NCI-H524 treated with DMSO at 0.1 percent for 48 hours (cell line): ENCODE measurements at places on chromosomes 7 and 10.

DNA sequence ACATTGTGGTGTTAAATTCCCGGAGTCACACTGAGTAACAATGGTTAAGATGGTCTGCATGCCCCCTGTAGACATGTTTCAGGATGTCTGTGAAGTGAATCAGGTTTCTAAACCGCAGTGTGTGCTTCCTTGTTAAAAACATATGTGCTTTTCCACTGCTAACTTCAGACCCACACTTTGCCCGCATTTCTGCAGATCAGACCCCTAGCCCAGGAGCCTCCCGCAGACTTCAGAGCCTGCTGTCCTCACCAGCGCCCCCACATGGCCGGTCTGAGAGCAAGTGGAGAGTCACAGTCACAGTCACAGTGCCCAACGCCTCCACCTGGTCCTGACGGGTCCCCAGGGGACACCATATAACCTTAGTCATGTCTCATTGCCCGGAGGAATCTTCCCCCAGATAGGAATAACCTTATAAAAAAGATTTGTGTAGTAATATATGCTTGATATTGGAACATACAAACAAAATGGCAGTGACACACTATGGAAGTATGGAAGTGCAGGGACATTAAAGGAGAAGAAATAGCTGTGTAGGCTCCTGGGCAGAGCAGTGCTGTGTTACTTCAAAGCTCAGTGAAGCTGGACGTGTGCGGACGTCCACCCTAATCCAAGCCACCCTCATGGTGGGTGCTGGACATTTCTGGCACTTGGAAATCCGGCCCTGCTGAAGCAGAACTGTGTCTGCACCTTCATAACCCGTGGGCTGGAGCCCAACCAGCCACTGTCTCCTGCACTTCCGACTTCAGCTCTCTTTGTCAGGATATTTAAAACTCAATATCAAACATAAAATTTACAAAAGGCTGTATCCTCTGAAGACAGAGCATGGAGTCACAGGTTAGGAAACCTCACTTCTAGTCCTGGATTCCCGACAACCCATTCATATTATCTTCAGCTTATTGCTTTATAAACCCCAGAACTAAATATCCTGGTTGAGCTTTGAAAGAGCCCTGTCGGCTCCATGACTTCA, 29.0 kb downstream of the GSTO2 start:
- no peak for DNase-seq

- no peak for DNase-seq
Measured at GRCh38 chr7:25429731-25430130, 201.4 kb upstream of the NPVF start.

- DNase-seq: no peak
Measured at GRCh38 chr10:114261076-114261475, 22.0 kb downstream of the VWA2 start.

- no peak for DNase-seq
Measured at GRCh38 chr10:133257489-133258065, 19.1 kb downstream of the ADAM8 start.

DNA sequence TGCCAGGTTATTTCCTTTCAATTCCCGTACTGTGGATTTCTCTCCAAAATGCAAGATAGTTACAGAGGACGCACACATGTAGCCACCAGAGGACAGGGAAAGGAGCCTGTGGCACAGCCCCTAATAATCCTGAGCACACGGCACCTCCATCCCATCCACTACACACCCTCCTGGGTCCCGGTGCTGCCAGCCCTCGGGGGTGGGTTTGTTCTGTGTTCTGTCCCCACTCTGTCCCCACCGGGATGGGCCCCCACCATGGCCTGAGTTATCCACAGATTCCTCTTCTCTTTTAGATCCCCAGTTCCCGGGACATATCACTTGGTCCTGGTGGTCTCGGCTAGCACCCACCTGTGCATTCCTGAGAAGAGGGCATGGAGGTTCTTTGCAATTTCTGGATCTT, 196.9 kb upstream of the PPP2R2D start:
- DNase-seq: no peak

GRCh38 chr7:44470135-44470479, 20.4 kb downstream of the NUDCD3 start:
- DNase-seq: no peak

DNA sequence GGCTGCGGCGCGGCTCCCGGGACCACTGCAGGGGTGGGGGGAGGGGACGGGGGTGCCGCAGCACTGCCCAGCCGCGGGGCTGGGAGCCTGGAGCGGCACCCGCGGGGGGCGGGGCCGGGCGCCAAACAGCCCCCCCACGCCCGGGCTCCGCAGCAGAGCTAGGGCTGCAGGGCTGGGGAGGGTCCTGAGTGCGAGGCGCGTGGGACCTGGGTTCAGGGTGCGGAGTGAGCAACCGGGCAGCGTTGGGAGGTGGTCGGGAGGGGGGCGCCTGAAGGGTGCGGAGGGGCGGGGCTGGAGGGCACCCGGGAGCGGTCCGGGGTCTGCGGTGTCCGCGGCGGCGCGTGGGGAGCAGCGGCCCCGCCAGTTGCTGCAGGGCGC, 528 bp downstream of the CAMK2G start:
- no peak for DNase-seq

DNA sequence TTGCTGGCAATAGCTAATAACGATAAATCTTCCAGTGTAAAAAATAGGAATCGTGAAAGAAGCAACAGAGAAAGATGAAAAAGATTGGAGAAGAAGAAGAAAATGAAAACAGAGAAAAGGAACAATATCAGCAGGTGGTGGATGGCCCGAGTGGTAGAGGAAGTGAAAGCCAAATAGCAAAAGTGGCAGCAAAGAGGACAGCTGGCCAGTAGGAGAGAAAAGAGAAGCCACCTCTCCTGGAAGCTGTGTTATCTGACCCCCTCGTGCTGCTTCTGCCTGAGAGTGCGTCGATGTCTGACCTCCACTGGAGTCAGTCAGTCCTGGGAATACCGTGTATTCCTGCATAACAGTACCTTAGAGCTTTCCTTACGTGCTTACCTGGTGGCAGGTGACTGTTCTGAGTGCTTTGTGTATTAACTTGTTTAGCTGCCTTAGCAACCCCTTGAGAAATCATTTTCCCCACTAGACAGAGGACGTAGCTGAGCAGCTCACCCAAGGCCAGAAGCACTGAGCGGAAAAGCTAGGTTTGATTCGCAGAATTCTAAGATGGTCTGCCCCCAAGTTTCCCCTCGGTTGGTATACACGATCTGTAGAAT, 88.3 kb downstream of the CHN2 start:
- no peak for DNase-seq

DNA sequence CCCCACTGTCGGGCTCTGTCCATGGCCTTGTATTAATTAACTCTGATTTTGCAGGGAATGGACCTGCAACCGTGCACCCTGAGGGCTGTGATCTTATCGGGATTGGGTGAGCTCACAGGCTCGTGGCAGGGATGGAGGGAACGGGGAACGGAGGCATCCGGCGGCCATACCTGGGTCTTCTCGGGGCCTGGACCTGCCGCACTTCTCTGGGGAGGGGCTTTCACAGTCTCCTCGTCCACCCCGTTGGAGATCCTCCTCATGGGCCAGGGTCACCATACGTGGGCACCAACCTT, 57.5 kb upstream of the SHH start:
- DNase-seq: no peak

- no peak for DNase-seq
Measured at GRCh38 chr7:106143711-106144337, 31.7 kb upstream of the SYPL1 start.

DNA sequence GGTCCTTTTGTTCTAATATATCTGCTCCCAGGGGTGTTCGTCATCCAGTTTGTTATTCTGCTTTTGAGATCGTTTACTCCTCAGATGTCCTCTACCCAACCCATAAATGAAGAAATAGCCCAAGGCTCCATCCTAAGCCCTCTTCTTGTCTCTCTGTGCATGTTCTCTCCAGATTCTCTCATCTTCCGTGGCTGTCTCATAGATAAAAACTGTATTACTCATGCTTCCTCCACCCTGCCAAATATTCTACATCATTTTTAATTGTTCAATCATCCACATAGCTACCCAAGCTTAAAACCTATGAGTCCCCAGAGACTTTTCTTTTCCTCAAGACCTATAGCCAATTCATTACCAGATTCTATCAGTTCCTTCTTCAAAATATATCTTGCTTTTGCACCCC, 44.9 kb downstream of the CAV1 start:
- DNase-seq: no peak

- DNase-seq: no peak
Measured at GRCh38 chr7:138478499-138478908, 18.4 kb downstream of the TRIM24 start.

GRCh38 chr10:91602449-91602848, 30.4 kb downstream of the PPP1R3C start:
- no peak for DNase-seq

DNA sequence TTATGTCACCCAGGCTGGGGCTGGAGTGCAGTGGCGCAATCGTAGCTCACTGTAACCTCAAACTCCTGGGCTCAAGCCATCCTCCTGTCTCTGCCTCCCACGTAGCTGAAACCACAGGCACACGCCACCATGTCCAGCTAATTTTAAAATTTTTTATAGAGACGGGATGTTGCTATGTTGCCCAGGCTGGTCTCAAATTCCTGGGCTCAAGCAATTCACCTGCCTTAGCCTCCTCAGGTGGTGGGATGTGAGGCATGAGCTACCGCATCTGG, 123.2 kb upstream of the PARD3 start:
- DNase-seq: no peak

GRCh38 chr7:40354711-40355110, 219.9 kb downstream of the SUGCT start:
- DNase-seq: no peak

DNA sequence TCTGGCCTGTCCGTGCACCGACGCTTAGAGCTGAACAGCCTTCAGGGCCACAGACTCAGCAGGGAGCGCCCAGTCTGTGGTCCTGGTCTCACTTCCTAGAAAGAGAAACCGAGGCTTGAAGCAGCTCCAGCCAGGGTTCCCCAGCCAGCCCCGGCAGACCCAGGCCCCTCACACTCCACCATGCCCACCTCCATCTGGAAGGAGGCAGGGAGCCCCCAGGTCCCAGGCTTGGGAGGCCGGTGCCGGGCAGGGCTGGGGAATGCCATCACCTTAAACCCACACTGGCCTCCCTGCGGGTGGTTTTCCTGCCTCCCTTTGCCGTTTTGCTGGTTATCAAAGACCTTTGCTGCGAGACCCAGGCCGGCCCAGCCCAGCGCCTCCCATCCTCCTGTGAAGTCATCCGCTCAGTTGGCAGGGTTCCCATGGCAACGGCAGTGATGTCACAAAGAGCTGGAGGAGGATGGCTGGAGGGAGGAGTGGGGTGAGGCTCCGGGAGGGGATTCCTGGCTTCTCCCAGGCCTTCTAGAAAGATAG, 24.0 kb downstream of the ELFN1 start:
- no peak for DNase-seq

DNA sequence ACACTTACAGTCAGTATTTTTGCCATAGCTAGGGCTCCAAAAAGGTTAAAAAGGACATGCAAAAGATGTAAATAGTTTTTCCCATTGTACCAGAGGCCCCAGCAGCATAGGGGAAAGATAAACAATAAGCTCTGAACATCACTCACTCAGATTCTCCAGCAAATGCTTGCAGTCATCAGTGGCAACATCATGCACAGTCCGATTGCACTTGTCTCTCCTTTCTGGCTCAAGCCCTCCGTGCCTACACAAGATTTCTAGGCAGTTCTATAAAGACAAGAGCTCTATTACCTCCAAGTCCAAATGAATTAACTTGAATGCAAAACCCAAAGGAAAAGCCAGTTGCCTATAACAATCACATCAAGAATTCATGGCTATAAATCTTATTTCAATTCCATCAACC, 106.3 kb downstream of the CTTNBP2 start:
- no peak for DNase-seq
